CD4-positive, alpha-beta T cell treated with Interleukin-15 for 4 hours (primary cell): ENCODE measurements at places on chromosomes 5 and 9.

DNA sequence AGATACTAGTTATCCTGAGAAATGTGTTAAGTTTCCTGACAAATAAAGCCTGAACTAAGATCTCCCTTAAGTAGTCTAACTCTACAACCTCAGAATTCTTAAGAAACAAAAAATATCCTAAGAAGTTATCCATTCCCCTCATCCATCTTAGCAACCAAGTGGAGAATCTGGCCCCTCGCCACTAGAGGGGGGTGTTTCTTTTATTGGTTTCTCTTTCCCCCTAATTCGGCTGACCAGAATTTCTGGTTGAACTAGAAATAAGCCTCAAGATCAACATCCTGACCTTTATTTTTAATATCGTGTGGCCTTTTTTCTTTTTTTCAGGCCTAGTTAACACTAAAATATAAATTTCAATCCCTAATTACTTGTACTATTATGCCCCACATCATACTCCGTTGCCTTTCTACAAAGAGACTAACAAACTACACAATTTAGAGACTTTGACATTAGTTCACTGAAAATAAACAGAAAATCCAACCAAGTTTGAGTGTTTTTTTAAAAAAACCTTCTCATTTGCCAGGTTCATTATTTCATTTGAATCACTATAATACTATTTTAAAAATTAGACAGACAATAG, 14.3 kb upstream of the NR4A3 start:
- DNase-seq: peak; percentile 72

GRCh38 chr9:13948037-13948436, 365.9 kb downstream of the NFIB start:
- no peak for DNase-seq

DNA sequence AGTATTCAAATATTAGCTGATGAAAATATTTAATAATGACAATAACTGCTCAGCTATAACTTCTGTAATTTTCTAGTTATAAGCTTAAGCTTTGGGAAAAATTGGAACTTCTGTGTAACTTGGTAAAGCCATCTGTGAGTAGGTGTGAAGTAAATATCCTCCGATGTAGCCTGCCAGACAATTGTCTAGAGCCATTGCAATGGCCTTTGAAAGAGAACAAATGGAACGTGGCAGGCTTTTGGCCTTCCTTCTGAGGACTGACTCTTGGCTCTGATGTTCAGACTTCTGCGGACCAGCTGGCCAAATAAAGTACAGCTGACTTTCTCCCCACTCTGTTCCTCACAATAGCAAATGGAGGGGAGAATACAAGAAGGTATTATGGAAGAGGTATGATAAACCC, 203.4 kb upstream of the NMUR2 start:
- DNase-seq: no peak

- DNase-seq: no peak
These were observed 81.5 kb upstream of the CHD1 start for GRCh38 chr5:99010294-99010693.

GRCh38 chr5:180020176-180020575, 51.4 kb downstream of the RNF130 start:
- DNase-seq: no peak

DNA sequence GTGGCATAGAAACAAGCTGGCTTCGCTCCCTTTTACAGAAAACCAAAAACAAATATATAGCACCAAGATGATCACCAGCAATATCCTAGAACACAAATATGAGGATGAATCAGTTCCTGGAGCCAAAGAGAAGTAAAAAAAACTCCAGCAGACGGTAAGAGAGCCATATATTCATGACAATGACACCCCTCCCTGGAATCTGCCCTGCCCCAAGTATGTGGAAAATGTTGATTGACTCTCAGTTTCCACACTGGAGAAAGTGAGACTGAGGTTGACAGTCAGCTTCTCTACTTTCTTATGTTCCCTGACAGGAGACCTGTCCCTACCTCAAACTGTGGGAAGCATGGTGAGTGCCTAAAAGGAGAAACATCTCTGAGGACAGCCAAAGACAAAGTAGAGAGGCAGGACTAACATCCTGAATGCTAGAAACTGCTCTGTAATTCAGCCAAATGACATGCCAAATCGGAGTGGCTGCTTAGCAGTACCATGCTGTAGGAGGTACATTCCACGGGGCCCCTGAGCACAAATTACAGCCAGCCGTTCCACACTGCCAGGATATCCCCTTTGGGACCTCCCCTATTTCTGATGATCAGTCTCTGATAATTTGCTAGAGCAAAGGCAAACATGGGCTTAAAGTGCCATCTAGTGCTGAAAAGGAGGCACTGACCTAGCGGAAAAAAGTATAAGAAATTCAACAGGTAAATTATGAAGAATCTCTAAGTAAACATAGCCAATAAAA, 424.0 kb upstream of the RGMB start:
- no peak for DNase-seq

DNA sequence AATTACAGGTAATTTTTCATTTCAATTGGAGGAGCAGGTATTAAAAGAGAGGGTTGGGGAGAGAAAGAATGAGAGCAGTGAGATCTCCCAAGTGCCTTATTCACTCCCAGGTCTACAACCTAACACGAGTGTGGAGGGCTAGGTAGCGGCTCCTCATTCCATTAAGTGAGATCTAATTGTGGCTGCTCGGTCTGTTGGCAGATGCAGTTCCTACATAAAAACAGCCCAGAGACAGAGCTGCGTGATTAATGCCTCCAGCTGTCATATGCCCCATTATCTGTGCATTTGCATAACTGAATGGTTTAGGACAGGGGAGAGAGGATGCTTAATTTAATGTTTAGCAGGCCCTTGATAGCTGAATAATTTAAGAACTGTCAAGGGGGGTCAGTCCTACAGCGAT, 100.5 kb downstream of the PSAT1 start:
- DNase-seq: no peak

DNA sequence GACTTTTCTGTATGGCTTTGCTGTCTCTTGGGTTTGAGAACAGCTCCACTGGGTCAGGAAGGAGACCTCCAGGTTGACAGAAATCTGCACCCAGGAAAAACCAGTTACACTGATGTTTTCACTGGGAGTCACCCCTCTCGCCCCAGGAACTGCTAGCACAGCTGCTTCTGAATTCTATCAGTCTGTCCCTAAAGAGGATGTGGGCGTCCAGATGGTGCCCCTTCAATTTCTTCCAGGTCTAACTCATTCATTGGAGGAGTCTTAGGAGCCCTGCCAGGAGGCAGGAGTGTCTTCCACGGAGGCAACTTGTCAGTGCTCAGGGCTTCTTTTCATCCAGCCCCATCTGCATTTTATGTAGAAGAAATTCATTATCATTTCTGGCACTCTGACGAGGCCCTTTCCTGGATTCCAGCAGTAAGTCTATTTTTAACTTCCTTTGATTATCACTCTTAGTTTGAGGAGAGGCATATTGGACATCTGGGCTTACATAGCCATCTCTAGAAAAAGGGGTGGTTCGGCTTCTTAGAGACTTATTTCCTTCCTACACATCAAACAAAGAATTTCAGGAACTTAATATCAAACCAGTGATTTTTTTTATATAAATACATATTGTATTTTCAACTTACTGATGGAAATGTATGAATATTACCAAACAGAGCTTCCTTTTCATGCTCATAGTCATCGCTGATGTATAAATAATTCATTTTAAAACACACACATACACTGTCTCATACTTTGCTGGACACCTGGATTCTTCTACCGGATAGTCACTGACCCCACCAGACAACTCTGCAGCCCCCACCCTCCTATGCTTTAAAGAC, 148.8 kb downstream of the IRX2 start:
- DNase-seq: no peak
